ENCODE measurements at places on chromosomes 2 and 18.

- DNase-seq = no peak
Observed at GRCh38 chr2:75595541-75596395, 35.0 kb upstream of the EVA1A start.

- DNase-seq = no peak
Observed at GRCh38 chr2:147649998-147650397, 194.8 kb upstream of the ACVR2A start.

DNA sequence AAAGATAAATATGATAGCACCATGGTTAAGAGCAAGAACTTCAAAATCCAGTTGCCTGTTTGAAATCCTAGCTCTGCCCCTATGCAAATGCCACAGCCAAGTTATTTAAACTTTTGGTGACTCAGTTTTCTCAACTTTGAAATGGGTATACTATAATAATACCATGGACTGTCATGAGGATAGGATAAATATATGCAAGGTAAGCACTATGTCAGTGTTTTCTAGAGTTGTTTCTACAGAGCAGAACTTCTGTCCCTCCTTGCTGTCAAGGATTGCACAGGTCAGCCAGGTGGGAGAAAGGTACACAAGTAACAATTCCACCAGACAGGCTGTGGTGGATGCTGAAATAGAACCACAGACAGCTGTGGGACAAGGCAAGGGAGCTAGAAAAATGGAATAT lies 55.7 kb upstream of the BOD1L2 start:
- no peak for DNase-seq

DNA sequence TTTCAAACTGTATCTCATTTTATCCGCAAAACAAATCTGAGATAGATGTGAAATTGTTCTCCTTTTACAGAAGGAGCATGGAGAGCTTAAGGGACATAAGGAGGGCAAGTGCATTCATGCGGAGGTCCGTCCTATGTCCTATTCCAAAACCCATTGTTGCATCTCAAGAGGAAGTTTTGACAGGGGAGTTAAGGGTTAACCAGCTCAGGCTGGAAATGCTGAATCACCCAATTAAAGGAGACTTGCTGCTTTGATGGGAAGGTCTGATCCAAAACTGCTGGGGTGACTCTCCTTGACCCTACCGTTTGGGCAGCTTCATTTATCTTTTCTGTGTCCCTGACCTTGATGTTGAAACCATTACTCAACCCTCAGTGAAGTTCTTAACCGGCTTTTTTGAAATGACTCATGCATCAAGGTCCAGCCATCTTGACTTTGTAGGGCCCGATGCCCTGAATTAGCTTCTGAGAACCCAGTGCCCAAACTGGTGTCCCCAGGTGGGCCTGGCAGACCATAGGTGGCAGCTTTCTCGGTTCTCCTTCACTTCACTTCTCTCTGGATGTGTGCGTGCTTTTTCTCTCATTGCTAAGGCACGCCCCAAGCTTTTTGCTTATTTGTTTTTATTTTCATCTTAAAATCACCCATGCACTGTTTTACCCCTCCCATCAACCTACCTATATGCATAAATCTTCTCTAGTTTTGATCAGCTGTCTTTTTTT lies 15.9 kb upstream of the TXNDC2 start:
- no peak for DNase-seq

- peak; percentile 8 for DNase-seq
Observed at GRCh38 chr2:152925547-152926448, 207.4 kb downstream of the ARL6IP6 start.

DNA sequence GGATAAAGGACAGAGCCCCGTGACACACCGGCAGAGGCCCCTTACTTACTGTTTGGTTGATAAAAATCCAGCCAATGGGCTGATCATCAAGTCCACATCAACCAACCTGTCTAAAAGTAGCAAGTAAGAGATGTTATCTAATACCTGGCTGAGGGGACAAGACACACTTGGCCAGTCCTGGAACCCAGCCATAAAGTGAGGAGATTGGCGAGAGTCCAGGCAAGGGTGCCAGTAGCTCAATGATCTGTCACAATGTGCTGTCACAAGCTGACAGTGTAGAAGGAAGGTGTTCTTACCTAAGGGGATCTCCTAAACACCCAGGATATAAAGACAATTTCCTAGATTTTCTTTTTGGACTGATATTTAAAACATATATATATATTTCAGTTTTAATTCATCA lies 61.7 kb upstream of the IL1R2 start:
- no peak for DNase-seq

DNA sequence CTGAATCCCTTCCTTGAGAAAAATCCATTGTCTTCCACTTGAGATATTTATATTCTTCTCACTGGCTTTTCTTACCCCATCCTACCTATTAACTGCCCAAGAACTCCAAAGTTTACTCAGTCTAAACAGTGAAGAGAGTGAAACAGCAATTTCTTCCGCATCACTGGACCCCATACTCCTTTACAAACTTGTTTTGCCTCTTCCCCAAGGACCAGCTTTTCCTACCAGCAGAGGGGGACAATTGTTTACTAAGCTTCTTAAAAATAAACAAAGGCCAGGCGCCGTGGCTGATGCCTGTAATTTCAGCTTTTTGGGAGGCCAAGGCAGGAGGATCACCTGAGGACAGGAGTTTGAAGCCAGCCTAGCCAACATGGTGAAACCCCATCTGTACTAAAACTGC lies 52.0 kb downstream of the LRATD1 start:
- DNase-seq = no peak

DNA sequence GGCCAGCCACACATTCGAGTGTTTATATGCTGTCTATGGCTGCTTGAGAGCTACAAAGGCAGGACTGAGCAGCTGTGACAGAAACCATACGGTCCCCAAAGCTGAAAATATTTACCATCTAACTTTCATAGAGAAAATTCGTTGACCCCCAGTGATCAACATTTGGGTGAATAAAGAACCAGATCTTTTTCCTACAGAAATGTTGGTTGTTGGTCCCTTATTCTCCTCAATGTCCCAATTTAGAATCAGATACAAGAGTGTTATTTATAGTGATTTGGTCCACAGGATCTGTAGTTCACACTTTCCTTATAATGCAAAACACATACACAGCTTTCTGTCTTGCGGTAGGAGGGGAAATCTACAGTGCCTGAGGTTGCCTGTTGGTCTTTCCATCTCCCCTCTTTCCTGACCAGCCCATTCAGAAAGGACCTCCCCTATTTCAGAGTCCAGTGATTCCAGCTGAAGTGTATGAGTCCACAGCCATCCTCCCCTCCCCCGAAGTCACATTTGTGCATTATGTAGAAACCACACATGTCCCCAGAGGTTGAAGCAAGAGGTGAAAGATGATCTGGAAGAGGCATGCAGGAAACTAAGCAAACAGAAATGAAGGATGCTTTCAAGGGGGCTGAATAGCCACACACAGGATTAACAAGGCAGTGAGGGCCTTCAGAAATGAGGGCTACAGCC lies 61.9 kb downstream of the SPRED2 start:
- DNase-seq = no peak

DNA sequence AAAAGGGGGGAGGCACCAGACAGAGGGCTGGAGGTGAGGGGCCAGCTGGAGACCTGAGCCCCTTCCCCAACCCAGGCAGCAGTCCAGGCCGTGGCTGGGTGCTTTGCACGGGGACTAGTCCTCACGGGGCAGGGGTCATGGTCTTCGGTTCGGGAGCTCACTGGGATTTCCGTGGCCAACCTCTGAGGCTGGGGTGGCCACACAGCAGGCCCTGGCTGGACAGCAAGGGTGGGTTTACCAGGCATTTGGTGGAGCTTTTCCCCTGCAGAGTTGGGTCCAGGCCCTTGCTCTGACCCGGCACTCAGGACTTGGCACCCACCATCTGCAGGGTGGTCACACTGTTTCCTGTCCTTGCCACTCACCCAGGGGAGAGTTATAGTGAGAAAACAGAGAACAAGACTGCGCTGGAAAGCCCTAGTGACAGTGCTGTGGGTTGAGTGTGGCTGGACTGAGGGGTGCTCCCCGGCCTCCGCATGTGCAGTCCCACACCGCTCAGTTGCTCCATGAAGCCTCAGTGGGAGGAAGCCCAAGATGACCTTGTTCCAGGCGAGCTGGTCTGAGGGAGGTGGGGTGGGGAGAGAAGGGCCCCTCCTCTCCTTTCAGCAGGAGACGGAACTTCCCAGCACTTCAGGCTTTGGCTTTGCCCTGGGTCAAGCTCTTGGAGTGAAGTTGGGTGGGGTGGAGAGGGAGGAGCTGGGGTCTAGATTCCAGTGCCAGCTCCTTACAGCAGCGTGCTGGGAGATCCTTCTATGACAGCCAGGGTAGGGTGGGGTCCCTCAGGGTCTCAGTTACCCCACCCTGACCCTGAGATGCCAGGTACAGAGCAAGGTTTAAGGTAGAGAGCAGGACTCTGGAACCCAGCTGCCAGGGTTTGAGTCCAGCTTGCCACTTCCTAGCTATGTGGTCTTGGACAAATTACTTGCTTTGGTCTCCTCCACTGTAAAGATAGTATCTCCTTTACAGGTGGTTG lies 219.8 kb downstream of the DYSF start:
- DNase-seq = no peak

DNA sequence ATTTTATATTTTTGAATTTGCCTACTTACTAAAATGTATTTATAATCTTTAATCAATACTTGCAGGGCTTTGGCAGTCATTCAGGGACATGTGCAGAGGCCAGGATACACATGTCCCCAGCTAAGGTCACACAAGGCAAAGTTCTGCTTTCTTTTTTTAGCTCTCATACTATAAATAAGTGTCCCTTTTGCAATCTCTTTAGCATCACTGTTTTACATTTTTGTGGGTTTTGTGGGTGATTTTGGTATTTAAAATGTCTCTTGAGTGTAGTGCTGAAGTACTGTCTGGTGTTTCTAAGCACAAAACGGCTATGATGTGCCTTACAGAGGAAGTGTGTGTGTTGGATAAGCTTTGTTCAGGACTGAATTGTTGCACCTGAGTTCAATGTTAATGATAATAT lies 309.0 kb upstream of the GULP1 start:
- no peak for DNase-seq

DNA sequence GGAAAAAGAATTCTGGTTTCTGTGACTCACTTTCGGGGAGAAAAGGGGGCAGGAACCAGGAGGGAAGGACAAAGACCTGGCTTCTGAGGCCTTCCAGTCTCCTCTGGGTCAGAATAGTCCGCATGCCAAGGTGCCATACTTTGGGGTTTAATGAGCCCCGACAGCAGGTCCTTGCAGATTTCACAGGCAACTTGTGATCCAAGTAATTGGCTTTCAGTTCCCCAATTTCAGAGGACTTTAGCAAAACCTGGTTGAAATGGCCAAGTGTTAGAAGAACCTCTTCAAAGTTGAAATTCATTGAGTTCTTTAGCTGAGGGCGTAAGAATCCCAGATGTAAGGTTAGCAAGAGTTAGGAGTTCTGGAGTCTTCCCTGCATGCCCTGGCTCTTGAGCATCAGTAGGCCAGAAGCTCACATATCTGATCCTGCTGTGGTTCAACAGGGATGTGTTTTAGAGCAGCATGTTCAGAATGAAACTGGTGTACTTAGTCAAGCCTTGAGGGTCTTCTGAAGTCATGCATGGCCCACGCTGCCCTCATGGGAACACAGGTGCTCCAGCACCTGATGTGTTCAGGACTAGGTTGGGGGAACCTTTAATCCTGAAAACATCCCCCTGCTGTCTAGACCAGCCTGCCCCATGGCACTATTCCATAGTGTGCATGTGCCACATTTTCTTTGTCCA lies 143.0 kb downstream of the NUP35 start:
- DNase-seq = no peak

DNA sequence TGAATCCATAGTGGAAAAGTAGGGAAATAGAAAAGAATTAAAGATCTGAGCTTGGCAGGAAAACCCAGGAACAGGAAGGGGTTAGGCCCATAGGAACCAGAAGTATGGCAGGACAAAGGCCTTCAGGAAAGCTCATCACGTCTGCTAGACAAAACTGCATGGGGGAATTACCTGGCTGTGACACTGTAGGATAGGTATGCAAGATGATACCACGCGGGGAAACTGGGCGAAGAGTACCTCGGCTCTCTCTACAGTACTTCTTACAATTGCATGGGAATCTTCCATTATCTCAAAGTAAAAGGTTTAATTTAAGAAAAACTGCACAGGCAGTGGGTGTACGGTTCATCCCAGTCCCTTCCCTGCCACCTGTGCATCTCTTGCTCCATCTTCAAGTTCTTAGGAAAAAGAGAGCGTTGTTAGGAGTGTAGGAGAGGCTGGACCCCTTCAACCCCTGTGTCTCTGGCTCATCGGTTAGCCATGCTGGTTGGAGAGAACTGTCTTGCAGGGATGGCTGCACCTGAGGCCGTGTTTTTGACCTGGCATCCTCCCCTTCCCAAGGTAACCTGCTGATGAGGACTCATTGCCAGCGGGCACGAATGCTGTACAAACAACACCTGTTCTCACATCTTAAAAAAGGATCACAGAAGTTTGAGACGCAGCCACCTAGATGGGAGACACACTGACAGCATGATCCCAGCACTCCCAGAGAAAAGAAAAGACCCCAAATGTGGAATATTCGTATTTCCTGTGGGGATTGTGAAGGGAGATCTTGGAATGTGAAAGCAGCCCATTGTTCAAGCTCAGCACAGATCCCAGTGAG lies 120.5 kb upstream of the COPS8 start:
- no peak for DNase-seq

DNA sequence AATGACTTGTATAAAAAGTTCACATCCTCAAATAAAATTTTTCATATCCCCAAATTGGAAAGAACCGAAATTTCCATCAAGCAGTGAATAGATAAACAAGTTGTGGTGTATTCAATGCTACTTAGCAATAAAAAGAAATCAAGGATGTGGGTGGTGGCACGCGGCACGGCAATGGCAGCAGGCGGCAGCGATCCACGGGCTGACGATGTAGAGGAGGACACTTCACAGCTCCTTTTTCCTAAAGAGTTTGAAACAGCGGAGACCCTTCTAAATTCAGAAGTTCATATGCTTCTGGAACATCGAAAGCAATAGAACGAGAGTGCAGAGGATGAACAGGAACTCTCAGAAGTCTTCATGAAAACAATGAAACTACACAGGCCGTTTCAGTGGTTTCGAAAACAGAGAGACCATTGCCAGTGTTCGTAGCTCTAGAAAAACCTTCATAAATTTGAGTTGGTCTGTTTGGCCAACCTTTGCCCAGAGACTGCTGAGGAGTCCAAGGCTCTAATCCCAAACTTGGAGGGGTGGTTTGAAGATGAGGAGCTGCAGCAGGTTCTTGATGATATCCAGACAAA lies 9.8 kb upstream of the IL36A start:
- DNase-seq = no peak

- no peak for DNase-seq
Observed at GRCh38 chr2:20365249-20365817, 14.7 kb upstream of the PUM2 start.

GRCh38 chr2:86703704-86704361 lies 16.3 kb upstream of the RMND5A start:
- DNase-seq = no peak

DNA sequence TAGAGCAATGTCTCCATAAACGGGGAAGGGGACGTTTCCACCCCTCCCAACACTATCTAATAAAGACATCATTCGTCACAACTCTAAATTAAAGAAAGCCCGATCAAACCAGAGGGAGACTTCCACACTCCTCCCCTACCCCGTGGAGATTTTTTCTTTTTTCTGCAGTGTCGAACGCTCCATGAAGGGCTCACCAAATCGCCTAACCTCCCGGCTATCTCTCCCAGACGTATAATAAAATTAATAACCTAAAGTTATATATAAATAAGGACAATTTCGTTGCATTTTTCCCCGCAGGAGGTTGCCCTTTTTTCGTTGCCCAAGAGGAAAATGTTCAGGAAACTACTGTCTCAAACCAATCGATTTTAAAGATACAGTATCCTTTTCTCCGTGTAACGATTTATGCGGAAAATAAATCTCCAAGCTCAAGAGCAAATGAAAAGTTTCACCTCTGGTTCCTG lies 2.4 kb downstream of the EVX2 start:
- DNase-seq = no peak

GRCh38 chr2:195513119-195513518 lies 143.9 kb upstream of the SLC39A10 start:
- no peak for DNase-seq

All from activated T-helper 9 cell treated with anti-CD3 and anti-CD28 coated beads, Interleukin-2, amount 50 U/mL, for 16 hours (primary cell).